ENCODE measurements at places on chromosomes 6 and 20.

DNA sequence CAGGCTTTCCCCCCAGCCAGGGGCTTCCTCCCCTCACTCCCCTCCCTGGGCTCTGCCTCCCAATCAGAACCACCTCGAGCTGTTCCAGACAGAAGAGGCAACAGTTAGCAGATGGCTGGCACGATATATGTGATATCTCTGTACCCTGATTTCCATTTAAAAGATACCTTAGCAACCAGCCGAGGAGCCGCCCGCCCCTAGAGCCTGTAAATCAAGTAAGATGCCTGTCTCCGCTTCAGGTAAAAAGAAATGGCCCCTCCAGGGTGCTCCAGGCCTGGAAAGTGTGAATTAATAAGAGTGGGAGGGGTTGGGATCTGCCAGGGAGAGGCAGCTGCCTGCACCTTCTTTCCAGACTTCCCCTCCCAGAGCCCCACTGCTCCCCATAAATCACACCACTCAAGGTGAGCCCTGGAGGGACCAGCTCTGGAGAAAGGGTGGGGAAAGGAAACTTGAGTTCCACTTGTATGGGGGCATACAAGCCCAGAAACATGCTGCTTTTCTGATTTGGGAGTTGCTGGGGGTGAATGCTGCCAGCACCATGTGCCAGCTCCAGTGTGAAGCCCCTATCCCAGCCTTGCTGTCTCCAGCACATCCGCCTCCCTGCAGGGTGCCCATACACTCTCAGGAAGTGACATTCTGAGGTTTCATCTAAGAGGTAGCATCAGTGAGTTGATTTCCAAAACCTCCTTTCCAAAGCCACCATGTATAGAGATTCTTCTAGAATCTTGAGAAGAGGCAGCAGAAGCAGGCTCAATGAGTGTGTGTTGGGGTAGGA lies 148.0 kb downstream of the LRFN2 start:
- DNase-seq = no peak

- no peak for DNase-seq
These were observed 92.9 kb downstream of the ANKS1A start for GRCh38 chr6:34981951-34982350.

- no peak for DNase-seq
These were observed 93.6 kb downstream of the PLCB1 start for GRCh38 chr20:8225658-8226057.

DNA sequence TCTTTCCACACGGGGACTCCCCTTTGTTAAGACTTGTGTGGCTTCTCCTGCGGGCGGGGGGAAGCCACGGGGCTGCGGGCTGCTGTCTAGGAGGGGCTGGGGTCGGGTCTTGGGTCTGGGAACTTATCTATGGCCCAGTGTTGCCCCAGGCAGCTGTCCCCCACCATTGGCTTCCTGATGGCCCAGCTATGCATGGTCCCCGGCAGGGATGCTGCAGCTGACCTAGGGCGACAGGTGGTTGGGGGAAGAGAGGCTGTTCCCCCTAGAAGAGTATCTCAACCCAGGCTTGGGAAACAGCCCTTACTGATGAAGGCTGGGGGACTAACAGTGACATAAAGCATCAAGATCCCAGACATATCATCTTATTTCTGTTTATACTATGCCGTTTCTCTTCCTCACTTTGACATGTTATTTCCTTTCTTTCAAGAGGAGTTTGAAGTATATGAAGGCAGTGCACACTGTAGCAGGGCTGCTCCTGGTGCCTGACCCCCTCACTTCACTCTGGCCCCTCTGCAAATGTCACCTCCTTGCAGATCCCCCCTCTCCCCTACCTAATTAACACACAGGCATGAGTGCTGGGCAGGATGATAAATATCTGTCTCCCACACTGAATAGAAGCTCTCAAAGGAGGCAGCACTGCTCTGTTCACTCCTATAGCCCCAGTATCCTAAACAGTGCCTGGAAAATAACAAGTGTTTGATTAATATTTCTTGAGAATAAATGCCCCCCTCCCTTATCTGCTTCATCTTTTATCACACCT lies 87.0 kb downstream of the HIVEP2 start:
- DNase-seq = no peak

GRCh38 chr6:84811351-84811750 lies 47.0 kb upstream of the TBX18 start:
- no peak for DNase-seq

DNA sequence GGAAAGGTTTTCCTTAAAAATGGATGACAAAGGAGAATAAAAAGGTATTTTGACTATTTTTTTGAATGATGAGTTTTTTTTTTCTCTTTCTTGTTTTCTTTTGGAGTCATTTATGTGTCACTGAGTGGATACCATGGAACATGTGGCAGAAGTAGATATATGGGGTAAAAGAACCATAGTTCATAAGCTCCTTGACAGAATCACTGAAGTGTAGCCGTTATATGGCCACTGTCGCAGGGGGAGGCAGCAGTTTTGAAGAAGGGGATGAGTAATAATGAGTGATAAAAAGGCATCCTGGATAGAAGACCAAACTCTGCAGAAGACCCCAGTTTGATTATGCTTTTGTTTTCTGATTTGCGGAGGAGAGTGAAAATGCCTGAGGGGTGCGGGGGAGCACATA lies 15.5 kb downstream of the PTPN1 start:
- DNase-seq = no peak

- DNase-seq = no peak
These were observed 32.5 kb downstream of the SUN5 start for GRCh38 chr20:32971703-32972161.

- no peak for DNase-seq
These were observed at the start of gene FRMD1 for GRCh38 chr6:168078943-168079405. TSS of gene FRMD1 (minus strand) at chr6:168079212. CDS start at chr6:168079094, 118 bp downstream.

All from activated CD4-positive, alpha-beta T cell treated with anti-CD3 and anti-CD28 coated beads, Interleukin-2, amount 50 U/mL, for 1 hour (primary cell).